ENCODE measurements at places on chromosomes 1 and 21.

DNA sequence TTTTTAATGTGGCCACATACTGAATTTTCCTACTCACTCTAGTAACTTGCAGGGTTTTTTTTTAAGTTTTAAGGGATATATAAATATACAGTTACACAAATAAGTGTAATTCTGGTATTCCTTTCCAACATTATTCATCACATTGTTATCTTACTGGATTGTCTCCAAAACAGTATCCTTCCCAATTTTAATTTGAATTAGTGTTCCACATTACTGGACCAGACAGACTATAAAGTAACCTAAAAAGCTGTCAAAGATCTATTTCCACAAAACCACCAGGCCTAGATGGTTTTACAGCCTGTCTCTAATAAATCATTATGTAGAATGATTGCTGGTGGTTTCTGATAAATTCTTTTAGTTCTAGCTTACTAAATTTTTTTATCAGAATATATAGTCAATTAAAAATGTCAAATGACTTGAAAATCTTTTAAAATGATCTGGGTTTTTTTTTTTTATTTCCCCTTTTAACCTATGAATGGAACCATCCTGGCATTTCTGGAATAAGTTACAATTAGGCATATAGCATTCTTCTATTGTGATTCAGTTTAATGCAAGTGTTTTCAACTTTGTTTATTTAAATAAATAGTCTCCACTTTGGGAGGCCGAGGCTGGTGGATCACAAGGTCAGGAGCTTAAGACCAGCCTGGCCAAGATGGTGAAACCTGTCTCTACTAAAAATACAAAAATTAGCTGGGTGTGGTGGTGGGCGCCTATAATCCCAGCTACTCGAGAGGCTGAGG lies 59.3 kb downstream of the PACC1 start:
- DNase-seq, result no peak

- no peak for DNase-seq
Measured at GRCh38 chr1:56188221-56188620, 391.1 kb downstream of the PLPP3 start.

DNA sequence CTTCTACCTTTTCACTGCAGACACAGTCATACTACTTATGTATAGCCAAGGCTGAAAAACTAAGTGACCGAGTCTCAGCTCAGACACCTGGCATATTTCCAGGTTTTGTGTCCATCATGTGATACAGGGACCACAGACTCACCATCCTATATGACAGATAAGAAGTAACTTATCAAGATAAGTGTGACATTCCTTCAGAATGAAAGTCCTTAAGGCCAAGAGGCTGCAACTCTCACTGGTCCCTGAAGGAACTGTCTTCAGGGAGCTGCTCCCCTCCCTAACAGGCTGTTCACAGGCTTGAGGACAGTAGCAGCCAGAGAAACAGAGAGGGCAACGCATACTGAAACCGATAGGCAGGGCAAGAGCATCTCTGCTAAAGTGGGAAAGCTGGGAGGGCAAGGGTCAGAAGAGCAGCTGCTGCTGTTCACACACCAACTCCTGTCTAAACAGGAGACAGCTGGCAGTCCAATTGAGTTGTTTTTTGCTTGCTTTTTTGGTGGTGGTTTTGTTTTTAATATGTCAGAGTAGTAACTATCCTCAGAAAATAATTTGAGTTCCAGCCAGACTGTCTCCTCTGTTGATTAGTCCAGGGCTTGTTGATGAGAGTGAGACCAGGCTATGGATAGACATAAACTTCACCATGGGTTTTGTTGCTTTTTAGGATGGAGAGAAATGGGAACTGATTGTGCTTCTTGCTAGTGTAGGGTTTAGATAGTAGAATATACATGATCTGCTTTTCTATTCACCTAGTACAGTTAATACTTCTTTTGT lies 67.7 kb downstream of the MACF1 start:
- DNase-seq, result peak; percentile 66

DNA sequence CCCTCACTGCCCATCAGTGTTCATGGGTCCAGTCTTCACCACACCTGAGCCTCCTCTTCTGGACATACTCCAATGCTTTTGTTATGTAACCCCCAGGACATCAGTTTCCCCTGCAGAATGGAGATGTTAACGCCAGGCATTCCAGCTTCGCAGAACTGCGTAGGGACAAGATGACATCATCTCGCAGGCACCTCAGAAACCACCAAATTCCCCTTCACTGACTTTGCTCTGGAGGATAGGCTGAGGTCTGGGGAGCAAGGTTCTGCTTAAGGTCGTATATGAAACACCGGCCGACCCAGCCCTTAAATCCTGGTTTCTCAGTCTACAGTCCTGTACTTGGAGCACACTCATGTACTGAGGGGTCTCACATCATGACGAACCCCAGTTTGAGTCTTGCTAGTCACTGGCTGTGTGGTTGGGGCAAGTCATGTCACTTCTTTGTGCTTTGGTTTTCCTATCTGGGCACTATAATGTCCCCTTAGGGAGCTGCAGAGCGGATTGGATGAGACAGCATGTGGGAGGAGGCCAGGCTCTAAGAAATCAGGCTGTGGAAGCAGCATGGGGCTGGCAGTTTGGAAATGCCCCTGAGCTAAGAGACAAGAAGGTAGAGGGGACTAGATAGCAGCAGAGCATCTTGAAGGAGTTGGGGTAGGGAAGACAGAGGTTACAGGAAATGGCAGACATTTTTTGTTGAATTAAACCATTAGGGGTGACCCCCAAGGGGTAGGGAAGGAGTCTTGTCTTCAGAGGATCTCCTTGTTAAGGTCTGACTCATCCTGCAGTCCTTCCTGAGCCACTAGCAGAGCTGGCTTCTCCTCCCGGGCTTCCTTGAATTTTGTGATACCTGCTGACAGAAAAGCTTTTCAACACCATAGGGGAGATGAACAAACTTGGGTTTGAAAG lies 138.3 kb downstream of the FOXD2 start:
- DNase-seq, result no peak

- no peak for DNase-seq
Measured at GRCh38 chr21:16193496-16194094, 463.8 kb downstream of the USP25 start.

DNA sequence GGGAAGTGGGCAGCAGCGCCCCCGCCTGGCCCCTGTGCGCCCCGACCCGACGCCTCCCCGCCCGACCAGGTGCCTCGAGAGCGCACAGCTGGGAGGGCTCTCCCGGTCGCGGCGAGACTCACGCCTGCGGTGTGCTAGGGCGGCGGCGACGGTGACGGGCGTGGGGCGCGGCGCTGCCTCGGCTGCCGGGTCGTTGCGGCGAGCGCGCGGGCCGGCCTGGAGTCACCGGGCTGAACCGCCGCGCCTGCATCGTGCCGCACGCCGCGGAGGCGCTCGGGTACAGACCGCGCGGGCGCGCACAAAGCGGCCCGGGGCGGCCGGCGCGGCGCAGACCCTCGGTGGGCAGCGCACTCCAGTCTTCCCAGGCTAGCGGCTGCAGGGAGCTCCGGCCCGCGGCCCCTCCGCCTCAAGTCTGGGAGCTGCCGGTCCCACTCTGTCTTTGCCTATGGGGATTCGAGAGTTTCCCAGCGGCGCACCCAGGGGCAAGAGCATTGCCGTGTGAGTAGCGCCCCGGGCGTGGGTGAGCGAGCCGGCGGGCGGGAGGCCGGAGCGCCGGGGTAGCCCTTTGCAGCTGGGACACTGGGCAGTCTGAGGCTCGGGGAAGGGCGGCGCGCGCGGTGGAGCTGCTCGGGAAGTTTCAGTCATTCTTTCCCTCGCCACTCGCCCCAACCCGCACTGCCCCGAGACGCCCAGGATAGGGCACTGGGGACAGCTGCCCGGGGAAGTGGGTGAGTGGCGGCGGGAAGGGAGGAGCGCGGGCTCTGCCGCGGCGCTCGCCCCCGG lies at the start of gene SLC35F3:
TSS of gene SLC35F3 (plus strand) at position 44 of the 783 bp plus-strand sequence.
- no peak for DNase-seq

- DNase-seq, result peak; percentile 17
Measured at GRCh38 chr21:33892853-33893252, 22.8 kb downstream of the ATP5PO start.

DNA sequence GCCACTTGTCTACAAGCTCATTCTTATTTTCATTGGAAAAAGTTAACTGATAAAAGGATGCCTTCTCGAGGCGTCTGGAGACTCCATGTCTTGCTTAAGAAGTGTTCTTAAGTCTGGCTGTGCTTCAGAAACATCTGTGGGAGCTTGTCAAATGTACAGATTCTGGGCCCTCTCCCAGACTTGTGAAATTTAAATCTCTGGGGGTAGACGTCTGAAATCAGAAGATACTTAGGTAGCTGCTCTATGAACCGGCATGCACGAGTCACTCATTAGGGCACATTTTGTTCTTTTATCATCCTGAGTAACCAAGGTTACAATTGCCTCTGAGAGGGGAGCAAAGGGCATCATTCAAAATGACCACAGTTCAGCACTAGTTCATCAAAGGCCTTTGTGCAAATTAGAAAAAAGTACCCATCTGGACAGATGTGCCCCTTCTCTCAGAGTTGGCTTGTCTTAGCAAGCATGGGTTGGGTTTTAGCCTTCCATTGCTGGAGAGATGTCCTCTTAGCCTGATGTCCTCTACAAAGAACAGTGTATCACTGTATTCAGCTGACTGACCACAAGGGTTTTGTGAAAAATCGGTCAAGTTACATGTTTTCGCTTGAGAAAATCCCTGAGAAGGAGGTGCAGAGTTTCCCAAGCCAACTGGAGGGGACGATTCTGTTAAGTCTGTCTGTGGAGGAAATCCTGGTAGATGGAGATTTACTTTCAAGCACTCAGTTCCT lies 156.9 kb downstream of the ASTN1 start:
- no peak for DNase-seq

DNA sequence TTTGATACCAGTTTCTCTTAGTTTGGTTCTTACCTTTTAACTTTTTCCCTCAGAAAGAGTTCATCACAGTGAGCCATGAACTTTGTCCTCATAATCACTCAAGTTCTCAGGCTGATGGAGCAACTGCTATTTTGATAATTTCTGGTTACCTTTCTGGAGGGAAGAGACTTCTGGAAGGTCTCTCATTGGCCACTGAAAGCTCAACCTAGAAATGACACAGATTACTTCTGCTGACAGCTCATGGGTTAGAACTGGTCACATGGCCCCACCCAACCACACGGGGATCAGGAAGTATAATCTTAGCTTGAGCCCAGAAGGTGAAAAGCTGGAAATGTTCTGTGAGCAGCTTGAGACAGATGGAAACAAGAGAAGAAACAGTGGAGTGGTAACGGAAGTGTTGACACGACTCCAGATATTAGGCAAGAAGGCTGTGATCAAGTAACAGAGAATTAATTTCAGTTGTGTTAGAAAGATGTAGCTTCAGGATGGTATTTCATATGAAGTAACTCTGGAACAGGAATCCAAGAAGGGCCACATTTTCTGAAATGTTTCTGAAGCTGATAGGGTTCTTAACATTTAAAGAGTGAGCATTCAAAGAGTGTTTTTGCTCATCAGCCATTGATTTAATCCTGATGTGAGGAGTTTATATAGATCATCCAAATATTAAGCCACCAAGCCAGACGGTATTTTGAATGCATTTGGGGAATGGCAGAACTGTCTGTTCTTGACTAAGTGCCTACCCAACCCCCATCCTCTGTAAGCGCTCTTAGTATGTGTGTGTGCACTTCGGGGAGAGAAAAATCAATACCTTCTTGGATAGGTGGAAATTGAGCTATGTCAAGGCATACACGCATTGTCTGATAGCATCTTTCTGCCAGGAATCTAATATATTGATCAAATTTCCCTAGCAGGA lies 21.9 kb upstream of the XPR1 start:
- DNase-seq, result no peak

GRCh38 chr21:44853601-44854390 lies 19.7 kb downstream of the PTTG1IP start:
- DNase-seq, result no peak

DNA sequence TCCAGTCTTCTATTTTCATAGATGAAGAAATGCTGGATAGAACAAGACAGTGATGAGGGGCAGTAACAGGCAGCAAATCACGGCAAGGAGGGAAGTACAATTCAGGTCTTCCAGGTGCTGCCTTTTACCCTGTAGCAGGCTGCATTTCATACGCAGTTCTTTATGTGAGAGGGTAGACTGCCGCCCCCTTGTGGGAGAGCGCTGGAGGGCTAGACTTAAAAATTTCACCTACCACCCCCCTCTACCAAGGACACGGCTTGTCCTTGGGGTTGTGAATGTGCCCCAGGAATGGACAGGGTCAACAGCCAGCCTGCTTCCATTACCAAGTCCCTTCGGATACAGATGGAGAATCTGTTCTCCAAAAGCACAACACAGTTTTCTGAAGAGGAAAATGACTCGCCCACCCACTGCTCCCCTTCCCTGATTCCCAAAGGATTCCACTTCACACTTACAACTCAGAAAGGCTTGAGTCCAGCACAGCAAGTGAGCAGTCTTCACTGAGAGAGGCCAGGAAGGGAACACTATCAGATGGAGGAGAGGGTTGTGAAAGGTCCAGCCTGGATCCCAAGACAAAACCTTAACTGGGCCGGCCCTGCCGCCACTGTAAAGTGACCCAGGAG lies 7.4 kb downstream of the WDR77 start:
- DNase-seq, result peak; percentile 44

DNA sequence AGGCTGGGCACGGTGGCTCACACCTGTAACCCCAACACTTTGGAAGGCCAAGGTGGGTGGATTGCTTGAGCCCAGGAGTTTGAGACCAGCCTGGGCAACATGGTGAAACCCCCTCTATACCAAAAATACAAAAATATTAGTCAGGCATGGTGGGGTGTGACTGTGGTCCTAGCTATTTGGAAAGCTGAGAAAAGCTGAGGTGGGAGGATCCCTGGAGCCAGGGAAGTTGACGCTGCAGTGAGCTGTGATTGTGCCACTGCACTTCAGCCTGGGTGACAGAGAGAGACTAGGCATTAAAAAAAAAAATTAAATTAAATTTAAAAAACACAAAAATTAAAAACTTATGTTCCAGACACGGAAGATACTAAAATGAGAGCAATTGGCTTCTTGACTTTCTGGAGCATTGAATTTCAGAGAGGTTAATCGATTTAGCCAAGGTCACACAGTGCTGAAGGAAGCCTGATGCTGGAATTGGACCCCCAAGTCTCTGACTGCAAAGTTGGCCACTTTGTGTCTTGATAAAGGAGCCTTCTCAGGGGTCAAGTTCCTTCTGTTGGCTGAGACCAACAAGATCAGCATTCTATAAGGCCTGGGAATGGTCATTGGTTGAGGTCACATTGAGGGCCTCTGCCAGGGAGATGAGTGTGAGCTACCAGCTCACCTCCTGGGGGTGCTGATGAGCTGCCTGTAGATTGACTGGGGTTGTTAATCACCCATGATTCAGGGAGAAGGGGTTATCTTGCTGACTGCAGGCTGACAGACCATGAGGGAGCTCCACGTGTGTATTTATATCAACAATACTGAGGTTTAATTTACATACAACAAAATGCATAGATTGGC lies 54.3 kb downstream of the RPS6KA1 start:
- no peak for DNase-seq
